ENCODE measurements at places on chromosomes 3 and 15. TPM values are rescaled to one million over a fixed set of nuclear protein-coding genes. Genes with fewer than 3 reads are reported as not detected.

- peaks cover 6% of the 10 kb centered on the region for H3K36me3 ChIP-seq
- H3K4me1 ChIP-seq, result peaks cover 31% of the 10 kb centered on the region
- no peaks in the 10 kb centered on the region for H3K27me3 ChIP-seq
- H3K4me3 ChIP-seq, result peak overlapping the region; percentile 38
- no peak for DNase-seq
Measured at GRCh38 chr15:68231102-68231818, 1.7 kb upstream of the CLN6 start.

Gene C15orf62
- 1.2 TPM for total RNA-seq

Gene RLBP1
- not detected for total RNA-seq

Gene CNTN4
- not detected for total RNA-seq

Gene MYRIP
- not detected for total RNA-seq
